ENCODE measurements at places on chromosomes 13 and 19. TPM values are rescaled to one million over a fixed set of nuclear protein-coding genes. Genes with fewer than 3 reads are reported as not detected.

- no peaks in the 10 kb centered on the region for H3K4me1 ChIP-seq
- no peak overlapping the region for H3K4me3 ChIP-seq
- H3K27ac ChIP-seq, result peak overlapping the region; percentile 99
- DNase-seq, result no peak
- no peaks in the 10 kb centered on the region for H3K27me3 ChIP-seq
Observed at GRCh38 chr19:13206587-13206986, 56.4 kb downstream of the IER2 start.

DNA sequence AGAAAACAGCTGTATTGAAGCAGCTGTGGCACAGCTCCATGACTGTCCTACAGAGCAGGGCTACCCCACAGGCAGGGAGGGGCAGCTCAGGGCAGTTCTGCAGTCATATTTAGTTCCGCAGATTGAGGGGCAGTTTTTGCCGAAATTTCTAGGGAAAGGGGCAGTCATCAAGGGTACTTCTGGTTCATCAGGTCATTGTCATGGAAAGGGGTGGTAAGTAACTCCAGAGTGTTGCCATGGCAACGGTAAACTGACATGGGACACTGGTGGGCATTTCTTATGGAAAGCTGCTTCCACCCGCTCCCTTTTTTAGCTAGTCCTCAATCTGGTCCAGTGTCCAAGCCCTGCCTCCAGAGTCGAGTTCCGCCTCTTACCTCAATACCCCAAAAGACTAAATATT, 702.8 kb downstream of the LIG4 start:
- H3K4me3 ChIP-seq, result no peak overlapping the region
- H3K36me3 ChIP-seq, result no peaks in the 10 kb centered on the region
- H3K27me3 ChIP-seq, result no peaks in the 10 kb centered on the region
- H3K27ac ChIP-seq, result no peak overlapping the region

GRCh38 chr19:6768236-6768785, 1.1 kb upstream of the SH2D3A start:
- peak overlapping the region; percentile 96 for H3K27ac ChIP-seq
- DNase-seq, result no peak
- no peaks in the 10 kb centered on the region for H3K27me3 ChIP-seq
- no peaks in the 10 kb centered on the region for H3K36me3 ChIP-seq
- no peaks in the 10 kb centered on the region for H3K4me1 ChIP-seq

DNA sequence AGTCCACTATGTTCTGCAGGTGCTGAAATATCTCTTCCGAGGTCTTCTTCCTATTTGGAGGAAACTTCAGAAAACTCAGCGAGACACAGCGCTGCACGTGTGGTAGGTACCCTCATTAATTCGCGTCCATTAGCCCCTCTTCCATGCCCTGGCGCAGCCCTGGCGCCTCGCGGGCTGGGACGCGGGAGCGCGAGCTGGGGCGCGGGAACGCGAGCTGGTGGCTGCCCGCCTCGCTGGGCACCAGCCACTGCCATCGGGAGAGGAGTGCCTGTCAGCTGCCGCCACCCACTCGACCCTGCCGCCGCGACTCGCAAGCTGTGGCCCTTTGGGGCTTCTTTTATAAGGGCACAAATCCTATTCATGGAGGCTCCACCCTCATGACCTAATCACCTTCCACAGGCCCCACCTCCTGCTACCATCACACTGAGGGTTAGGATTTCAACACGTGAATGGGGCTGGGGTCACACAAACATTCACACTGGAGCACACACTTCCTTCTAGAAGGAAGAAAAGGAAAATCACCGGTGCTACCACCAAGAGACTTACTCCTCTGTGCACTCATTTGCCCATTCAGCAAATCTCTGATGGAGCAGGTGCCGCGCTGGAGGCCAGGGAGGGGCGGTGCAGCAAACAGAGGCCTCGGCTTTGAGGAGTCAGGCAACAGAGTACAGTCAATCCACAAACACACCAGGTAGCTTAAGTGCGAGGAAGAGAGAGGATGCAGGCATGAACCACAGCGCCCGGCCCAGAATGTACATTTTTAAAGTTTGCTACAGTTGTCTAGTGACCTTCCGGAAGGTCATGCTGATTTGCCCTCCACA, 43.0 kb upstream of the LATS2 start:
- H3K27ac ChIP-seq, result no peak overlapping the region
- no peak overlapping the region for H3K4me3 ChIP-seq
- H3K27me3 ChIP-seq, result no peaks in the 10 kb centered on the region
- no peaks in the 10 kb centered on the region for H3K4me1 ChIP-seq
- no peaks in the 10 kb centered on the region for H3K36me3 ChIP-seq

- no peaks in the 10 kb centered on the region for H3K4me1 ChIP-seq
- no peaks in the 10 kb centered on the region for H3K36me3 ChIP-seq
- H3K4me3 ChIP-seq, result no peak overlapping the region
- H3K27ac ChIP-seq, result no peak overlapping the region
Observed at GRCh38 chr13:80037505-80037888, 303.4 kb downstream of the SPRY2 start.

DNA sequence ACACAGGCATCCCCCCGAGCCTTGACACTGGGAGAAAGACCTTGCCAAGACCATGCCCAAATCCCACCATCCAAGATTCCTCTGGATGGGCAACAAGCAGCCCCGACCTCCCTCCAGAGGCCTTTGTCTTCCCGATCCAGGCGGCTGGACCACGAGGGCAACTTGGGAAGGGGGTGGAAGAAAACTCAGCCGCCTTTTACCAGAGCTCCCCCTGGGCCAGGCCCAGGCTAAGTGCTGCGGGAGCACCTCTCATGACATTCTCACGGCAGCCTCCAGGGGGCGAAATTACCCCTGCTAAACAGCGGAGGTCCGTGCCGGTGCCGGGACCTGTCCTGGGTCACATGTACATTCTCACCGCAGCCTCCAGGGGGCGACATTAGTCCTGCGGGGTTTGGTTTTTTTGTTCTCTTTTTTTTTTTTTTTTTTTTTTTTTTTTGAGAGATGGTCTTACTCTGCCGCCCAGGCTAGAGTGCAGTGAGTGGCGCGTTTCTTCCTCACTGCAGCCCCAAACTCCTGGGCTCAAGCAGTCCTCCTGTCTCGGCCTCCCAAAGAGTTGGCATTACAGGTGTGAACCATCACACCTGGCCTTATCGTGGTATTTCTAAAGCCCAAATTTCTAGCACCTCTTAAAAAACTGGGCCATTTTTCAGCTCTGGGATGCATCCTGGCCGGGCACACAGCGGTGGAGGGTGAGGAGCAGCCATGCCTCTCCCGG, 2.1 kb upstream of the RSPH6A start:
- H3K27ac ChIP-seq, result no peak overlapping the region
- peak; percentile 90 for DNase-seq
- no peak overlapping the region for H3K4me3 ChIP-seq
- H3K4me1 ChIP-seq, result no peaks in the 10 kb centered on the region

GRCh38 chr13:50951366-50951765, 41.8 kb downstream of the RNASEH2B start:
- H3K36me3 ChIP-seq, result no peaks in the 10 kb centered on the region
- H3K4me1 ChIP-seq, result no peaks in the 10 kb centered on the region
- no peak for DNase-seq
- no peak overlapping the region for H3K4me3 ChIP-seq
- H3K27ac ChIP-seq, result no peak overlapping the region
- H3K27me3 ChIP-seq, result no peaks in the 10 kb centered on the region

- no peak for DNase-seq
- no peaks in the 10 kb centered on the region for H3K4me1 ChIP-seq
- no peaks in the 10 kb centered on the region for H3K36me3 ChIP-seq
- H3K27me3 ChIP-seq, result peaks cover 6% of the 10 kb centered on the region
- no peak overlapping the region for H3K4me3 ChIP-seq
Observed at GRCh38 chr13:24725379-24725778, 38.6 kb upstream of the RNF17 start.

DNA sequence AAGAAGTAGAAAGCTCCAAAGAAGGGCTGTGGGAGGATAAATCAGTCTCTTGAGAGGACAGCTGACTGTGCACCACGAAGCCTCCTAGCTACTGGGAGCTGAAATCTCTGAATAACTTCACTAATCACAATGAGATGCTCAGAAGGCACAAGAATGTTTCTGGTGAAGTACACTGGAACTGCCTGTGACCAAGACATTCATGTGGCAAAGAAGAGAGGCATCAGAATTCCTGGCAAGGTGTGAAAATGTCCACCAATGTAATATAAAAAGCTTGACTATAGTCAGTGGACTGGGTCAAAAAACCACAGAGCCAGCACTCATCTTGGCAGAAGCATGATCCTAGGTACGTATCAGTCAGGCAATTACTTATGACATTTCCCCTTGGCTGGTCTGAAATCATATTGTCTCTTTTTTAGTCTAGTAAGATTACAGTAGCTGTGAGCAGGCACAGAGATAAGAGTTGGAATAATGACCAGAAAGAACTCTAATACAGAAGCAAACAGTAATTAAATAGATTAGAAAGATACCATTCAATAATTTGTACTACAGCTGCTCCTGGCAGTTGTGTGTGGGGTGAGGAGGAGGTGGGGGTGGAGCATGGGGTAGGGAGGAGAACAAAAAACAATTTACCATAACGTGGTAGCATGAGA, 434.7 kb downstream of the DIAPH3 start:
- H3K4me3 ChIP-seq, result no peak overlapping the region
- DNase-seq, result no peak
- no peak overlapping the region for H3K27ac ChIP-seq
- H3K4me1 ChIP-seq, result no peaks in the 10 kb centered on the region
- no peaks in the 10 kb centered on the region for H3K36me3 ChIP-seq
- H3K27me3 ChIP-seq, result no peaks in the 10 kb centered on the region

GRCh38 chr13:41354416-41354815, 43.3 kb downstream of the NAA16 start:
- H3K4me3 ChIP-seq, result no peak overlapping the region
- DNase-seq, result no peak
- H3K27me3 ChIP-seq, result no peaks in the 10 kb centered on the region
- no peaks in the 10 kb centered on the region for H3K4me1 ChIP-seq
- no peaks in the 10 kb centered on the region for H3K36me3 ChIP-seq

- H3K27ac ChIP-seq, result no peak overlapping the region
- DNase-seq, result no peak
- H3K27me3 ChIP-seq, result no peaks in the 10 kb centered on the region
- H3K36me3 ChIP-seq, result peaks cover 3% of the 10 kb centered on the region
Observed at GRCh38 chr13:37029617-37030016, 29.0 kb downstream of the EXOSC8 start.

DNA sequence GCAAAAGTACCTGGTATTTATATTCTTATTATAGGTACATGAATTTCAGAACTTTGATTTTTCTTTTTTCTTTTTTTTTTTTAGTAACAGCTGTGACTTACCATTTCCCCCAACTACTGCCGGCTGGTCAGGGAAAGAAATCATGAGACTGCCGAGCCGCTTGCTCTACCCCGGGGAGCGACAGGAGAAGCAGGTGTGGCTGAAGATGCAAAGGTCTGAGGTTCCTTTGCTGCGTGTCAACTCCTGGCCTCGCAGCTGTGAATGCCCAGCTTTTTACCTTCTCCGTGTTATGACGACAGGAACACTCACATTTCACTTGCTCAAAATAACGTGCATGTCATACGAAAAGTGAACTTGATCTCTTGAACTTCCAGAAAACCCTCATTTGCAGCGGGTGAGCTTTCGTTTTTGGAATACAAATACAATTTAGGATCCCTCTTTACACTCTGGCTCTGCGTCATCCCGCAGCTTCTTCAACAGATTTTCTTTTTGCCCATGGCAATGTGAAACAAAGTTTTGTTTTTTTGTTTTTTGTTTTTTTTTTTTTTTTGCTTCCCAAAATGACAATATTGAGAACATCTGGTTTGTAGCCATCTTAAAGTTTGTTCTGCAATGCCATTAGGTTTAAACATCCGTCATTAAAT, 117.9 kb downstream of the EFNB2 start:
- H3K4me1 ChIP-seq, result no peaks in the 10 kb centered on the region
- H3K27ac ChIP-seq, result no peak overlapping the region
- H3K36me3 ChIP-seq, result no peaks in the 10 kb centered on the region
- H3K4me3 ChIP-seq, result no peak overlapping the region
- DNase-seq, result no peak

DNA sequence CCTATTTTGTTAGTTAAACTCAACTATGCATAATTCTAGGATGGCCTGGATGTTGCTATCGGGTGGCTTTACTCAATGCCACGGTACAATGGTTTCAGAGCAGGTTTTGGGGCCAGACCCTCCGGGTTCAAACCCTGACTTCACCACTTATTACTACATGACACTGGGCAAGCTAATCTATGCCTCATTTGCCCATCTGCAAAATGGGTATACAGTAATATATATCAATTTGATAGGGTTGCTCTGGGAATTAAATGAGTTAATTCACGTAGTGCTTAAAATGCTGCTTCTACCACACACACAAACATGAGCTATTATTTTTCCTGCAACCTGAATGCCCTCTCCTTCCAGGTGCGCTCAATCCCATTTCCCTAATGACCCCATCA, 839 bp downstream of the ESD start:
- H3K27ac ChIP-seq, result peak overlapping the region; percentile 93
- H3K4me3 ChIP-seq, result peak overlapping the region; percentile 88
- no peaks in the 10 kb centered on the region for H3K4me1 ChIP-seq
- H3K36me3 ChIP-seq, result no peaks in the 10 kb centered on the region
- no peaks in the 10 kb centered on the region for H3K27me3 ChIP-seq

DNA sequence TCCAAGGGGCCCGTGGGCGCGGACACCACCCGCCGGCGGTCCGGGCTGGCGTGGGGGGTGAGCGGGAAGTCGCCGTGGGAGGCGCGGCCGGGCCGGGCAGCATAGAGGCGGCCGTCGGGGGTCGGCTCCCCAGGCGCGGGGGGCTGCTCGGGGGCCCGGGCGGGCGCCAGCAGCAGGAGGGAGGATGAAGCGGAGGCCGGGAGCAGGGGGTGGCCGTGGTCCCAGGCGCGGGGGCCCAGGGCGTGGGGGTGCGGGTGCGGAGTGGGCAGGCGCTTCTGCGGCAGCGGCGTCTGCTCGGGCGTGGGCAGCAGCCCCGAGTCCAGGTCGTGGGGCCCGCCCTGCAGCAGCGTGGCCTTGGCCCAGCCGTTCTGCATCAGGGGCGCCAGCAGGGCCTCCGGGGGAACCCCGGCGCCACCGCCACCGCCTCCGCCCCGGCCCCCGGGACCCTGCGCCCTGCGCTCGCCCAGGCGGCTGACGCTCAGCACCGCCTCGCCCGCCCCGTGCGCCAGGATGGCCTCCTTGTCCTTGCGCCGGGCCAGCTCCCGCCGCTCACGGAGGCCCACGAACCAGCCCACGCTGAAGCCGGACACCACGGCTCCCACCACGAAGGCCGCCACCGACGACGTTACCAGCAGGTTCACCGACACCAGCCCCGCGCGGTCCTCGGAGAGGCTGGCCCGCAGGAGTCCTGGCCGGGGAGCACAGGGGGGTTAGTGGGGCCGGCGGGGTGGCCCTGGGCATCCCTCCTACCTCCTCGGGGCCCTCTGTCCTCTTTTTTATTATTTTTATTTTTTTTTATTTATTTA, 4.2 kb upstream of the LRG1 start:
- peak overlapping the region; percentile 47 for H3K4me3 ChIP-seq
- no peak overlapping the region for H3K27ac ChIP-seq
- no peaks in the 10 kb centered on the region for H3K27me3 ChIP-seq
- no peaks in the 10 kb centered on the region for H3K36me3 ChIP-seq

Gene LILRB5
- total RNA-seq, result 4.8 TPM

Gene CEACAM8
- not detected for total RNA-seq

Gene KLK7
- total RNA-seq, result 7.5 TPM

Gene ALG11
- 29.0 TPM for total RNA-seq

Gene SERTAD3
- total RNA-seq, result 25.2 TPM

Gene MAP1S
- total RNA-seq, result 17.4 TPM

Data from breast epithelium (tissue), 4 donors.